Effector memory CD4-positive, alpha-beta T cell (primary cell): ENCODE measurements at places on chromosomes 5 and 9.

DNA sequence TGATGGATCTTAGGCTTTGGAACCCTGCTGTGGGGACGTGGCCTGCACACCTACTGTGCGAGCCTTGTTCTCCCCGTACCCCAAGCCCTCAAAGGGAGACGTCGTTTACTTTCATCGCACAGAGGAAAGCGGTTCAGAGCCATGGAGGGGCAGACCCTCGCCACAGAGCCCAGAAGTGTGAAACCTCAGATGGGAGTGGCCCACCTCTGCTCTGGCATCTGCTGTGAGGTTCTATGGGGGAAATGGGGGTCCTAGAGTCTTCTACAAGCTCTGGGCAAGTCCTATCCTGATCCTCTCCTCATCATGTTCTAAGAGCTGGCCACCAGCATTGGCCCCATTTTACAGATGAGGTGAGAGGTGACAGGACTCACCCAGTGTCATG is 3.7 kb upstream of the RNF44 start:
- DNase-seq = no peak

GRCh38 chr5:81726297-81726696 is 24.6 kb downstream of the SSBP2 start:
- DNase-seq = no peak

- DNase-seq = no peak
Observed at GRCh38 chr9:33320568-33321261, 30.4 kb downstream of the NFX1 start.

DNA sequence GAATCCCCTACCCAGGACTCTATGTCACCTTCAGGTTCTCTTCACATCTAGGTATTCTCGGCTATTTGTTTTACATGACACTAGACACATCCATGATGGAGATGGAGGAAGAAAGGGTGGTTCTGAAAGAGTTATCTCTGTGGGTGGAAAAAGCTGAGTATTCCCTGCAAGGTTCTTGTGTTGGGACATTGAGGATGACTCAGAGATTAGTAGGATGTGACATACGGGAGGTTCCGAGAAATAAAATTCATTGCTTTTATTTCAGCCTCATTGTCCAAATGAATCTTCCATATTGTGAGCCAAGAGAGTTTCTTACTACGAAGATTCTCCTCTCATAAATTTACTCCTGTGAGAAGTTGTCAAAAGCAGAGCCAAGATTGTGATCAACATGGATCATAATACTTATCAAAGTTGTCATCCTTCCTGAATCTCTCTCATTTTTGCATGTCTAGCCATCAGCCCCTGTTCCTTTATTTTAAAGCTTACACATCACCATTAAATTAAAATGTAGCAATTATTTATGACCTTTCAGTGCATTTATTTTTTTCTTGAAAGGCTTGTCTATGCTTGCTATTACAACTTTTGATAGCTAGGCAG is 370.0 kb downstream of the PSAT1 start:
- no peak for DNase-seq

- DNase-seq = no peak
Observed at GRCh38 chr5:141560151-141560550, 58.6 kb downstream of the DIAPH1 start.
